ENCODE measurements at places on chromosomes 4 and X. TPM values are rescaled to one million over a fixed set of nuclear protein-coding genes. Genes with fewer than 3 reads are reported as not detected.

The GRID2 gene
- not detected for total RNA-seq

DNA sequence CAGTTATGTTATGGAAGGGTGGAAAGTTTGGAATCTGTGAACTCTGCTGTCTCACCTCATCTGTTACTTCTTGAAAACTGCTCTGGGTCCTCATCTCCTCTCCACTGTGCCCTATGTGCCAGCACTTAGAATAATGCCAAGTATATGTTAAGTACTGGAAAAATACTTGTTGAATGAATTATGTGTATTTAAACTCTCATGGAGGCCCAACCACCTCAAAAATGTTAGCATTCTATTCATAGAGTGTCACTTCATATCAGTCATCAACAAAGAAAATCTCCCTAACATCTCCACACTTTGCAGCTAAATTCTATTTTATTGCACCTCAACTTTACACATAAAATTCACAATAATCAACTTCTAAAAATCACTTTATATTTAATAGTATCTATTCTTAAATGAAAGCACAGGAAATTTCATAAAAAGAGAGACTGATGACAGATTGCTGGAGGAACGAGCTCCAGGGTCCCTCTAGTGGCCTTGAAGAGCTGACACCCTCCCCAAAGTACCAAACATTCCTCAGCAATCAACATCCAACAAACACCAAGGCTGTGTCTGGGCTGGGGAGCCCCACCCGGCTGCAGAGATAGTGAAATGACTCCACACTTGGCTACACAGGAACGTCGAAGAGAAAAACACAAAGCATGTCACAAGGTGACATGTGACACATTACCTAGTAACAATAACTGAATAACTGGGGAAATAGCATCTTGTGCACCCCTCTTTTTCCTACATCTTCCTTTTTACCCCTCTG is 45.8 kb downstream of the SLC39A8 start:
- H3K27ac ChIP-seq = no peak overlapping the region
- H3K27me3 ChIP-seq = no peaks in the 10 kb centered on the region
- DNase-seq = no peak
- H3K36me3 ChIP-seq = no peaks in the 10 kb centered on the region
- H3K4me3 ChIP-seq = no peak overlapping the region
- H3K4me1 ChIP-seq = no peaks in the 10 kb centered on the region

DNA sequence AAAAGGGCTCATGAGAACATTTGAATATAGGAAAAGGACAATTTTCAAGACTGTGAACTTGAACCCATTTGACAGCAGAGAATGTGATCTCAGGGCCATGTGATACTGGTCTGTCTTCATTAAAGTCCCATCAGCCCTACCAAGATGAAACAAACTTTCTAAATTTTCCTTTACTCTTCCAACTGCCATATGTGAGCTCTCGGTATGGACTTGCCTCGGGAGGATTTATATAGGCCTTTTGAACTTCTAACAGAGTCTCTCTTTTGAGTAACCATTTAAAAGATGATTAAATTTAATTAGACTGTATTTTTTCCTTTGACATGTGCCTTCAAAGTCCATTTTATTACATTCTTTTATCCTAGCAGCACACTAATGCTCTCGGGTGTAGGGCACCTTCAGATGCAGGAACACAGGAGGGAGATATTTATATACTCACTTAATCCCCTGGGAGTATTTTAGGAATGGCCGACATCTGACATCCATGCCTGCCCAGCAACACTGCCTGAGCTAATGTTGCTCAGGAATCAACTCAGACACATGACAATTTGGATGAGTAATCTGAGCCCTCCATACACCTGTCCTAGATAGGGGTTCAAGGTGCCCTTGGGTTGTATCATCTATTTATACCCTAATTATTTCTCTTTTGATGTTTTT is 155.0 kb downstream of the SLC7A11 start:
- no peak overlapping the region for H3K27ac ChIP-seq
- DNase-seq = no peak
- no peaks in the 10 kb centered on the region for H3K36me3 ChIP-seq
- H3K4me3 ChIP-seq = no peak overlapping the region
- H3K4me1 ChIP-seq = peaks cover 11% of the 10 kb centered on the region

DNA sequence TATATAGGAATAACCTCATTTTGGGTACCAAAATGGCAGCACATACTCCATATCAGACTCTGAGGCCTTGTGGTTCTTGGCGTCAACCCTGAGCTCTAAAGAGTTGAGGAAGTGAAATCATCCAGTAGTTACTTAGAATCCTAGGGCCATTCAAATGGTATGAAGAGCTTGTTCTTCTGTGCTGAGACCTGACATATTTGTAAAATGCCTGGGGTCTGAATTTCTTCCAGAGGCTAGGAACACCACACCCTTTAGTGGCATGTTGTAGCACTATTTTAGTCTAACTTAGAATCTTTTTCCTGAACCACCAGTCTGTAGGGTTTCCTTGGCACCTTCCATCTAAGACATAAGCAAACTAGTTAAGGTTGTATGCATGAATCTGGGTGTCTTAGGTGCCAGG is 18.1 kb upstream of the GDPD2 start:
- no peaks in the 10 kb centered on the region for H3K4me1 ChIP-seq
- H3K27ac ChIP-seq = no peak overlapping the region
- no peaks in the 10 kb centered on the region for H3K27me3 ChIP-seq
- no peaks in the 10 kb centered on the region for H3K36me3 ChIP-seq

DNA sequence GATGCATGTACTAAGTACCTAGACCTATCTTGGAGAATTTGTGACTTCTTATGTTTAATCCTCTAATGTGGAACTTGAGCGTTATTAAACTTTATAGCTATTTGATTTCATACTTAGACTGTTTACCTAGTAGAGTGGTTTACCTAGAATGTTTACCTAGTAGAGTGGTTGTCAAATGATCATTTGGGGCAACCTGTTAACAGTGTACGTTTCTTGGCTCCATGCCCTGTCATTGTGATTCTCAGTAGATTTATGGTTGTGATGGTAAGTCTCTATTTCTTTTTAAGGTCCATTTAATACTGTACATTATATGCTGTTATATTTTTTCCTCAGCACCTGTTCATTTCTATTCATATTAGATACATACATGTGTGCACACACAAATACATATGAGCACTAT is 233.0 kb upstream of the MAD2L1 start:
- H3K27ac ChIP-seq = no peak overlapping the region
- H3K4me1 ChIP-seq = no peaks in the 10 kb centered on the region
- no peak overlapping the region for H3K4me3 ChIP-seq
- no peaks in the 10 kb centered on the region for H3K36me3 ChIP-seq
- no peaks in the 10 kb centered on the region for H3K27me3 ChIP-seq

DNA sequence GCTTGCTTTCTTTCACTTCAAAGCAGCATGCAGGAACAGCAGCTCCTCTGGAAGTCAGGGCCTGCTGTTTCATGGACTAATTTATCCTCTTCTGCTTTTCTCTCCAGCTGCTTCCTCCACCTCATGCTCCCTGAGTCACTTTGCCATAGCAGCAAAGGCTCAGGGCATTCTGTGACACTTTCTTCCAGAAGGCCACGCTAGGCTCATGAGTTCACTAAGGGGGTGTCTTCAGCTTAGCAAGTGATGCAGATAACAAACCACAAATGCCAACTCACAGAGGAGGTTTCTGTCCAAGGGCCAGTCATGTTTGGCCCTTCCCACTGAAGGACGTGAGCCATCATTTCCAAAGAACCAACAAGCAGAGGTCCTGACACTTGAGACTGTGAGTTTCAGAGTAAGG is 200.2 kb downstream of the ADGRA3 start:
- H3K27me3 ChIP-seq = no peaks in the 10 kb centered on the region
- H3K4me3 ChIP-seq = no peak overlapping the region
- no peak overlapping the region for H3K27ac ChIP-seq
- DNase-seq = no peak

GRCh38 chr4:168188754-168189153 is 96.4 kb downstream of the ANXA10 start:
- H3K36me3 ChIP-seq = no peaks in the 10 kb centered on the region
- no peak overlapping the region for H3K4me3 ChIP-seq
- no peaks in the 10 kb centered on the region for H3K27me3 ChIP-seq
- H3K27ac ChIP-seq = no peak overlapping the region
- H3K4me1 ChIP-seq = no peaks in the 10 kb centered on the region

- no peaks in the 10 kb centered on the region for H3K36me3 ChIP-seq
- no peak overlapping the region for H3K27ac ChIP-seq
- H3K4me1 ChIP-seq = no peaks in the 10 kb centered on the region
Measured at GRCh38 chr4:70746179-70746839, 24.5 kb downstream of the RUFY3 start.
